ENCODE measurements at places on chromosomes 16 and 17.

- no peak for DNase-seq
Observed at GRCh38 chr16:4249530-4250308, 7.8 kb upstream of the SRL start.

DNA sequence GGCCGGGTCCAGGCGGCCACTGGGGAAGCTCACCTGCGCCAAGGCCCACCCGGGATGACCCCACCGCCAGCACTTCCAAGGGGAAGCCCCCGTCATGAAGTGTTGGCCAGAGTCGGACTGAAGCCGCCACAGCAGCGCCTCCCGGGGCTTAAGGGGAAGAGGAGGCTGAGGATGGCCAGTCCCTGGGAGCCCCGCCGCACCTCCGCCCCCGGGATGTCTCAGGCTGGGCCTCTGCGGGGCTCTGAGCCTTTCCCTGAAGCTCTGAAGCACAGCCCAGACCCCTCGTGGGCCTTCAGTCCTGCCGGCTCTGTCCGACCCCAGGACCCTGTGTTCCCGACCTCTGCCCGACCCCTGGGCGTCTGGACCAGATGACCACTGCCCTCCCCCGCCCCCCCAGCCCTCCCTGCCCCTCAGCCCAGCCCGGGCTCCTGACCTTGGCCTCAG is 42.8 kb upstream of the ACSF3 start:
- DNase-seq, result no peak

DNA sequence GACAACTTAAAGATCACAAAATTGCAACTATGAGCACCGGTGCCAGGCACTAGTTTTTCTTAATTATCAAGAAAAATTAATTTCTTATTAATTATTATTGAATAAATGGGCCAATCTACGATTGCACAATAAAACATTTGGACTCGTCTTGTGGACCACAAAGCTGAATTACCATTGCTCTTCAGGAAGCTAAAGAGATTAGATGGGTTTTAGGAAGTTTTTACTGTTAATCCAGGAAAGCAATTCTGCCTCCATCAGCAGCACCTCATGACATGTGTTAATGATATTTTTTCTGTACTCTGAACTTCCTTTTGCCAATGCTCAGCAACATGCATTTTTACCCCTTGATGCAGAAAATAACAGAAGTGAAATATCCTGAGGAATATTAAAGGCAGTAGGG is 37.9 kb downstream of the HS3ST3A1 start:
- DNase-seq, result no peak

DNA sequence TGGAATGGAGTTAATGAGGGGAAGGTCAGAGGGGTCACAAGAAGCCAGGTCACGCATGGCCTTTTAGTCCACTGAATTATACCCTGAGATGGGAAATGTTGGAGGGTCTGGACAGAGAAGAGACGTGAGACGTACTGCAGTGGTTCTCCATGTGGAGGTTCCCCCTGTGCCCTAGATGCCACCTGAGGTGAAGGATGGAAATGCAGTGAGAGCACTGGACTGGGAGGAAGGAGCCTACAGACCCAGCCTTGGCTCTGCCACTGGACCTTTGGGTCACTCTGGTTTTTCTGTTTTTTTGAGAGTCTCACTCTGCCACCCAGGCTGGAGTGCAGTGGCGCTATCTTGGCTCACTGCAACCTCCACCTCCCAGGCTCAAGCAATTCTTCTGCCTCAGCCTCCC is 1.8 kb upstream of the PLSCR3 start:
- DNase-seq, result no peak

DNA sequence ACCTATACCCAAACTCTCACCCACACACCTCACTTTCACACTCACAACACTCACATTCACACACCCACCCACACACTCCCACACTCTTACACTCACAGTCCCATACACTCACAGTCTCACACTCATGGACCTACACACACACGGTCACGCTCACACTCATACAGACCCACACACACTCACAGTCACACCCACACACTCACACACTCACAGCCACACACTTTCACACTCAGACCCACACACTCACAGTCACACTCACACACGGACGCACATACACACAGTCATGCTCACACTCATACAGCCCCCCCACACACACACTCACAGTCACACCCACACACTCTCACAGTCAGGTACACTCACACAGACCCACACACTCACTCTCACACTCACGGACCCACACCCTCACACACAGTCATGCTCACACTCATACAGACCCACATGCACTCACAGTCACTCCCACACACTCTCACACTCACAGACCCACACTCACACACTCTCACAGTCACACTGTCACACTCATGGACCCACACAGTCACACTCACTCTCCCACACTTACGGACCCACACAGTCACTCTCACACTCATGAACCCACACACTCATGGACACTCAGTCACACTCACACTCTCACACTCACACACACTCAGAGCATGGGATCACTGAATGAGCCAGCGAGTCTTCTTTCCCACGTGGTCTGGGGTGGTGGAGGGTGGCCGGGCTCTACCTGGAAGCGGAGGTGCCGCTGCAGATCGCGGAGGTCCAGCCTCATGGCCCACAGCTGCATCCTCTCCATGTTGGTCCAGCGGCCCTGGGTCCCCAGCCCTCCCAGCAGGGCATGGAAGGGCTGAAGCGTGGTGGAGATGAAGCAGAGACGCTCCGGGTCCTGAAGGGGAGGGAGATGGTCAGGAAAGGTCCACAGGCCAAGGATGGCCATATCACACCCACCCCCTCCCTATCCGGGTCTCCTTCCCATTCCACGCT is 5.1 kb downstream of the IL27 start:
- no peak for DNase-seq

GRCh38 chr16:65222049-65222448 is 100.2 kb upstream of the CDH11 start:
- no peak for DNase-seq

GRCh38 chr16:87598431-87598830 is 3.9 kb upstream of the JPH3 start:
- no peak for DNase-seq

- DNase-seq, result no peak
Observed at GRCh38 chr16:11977376-11978041, 975 bp downstream of the SNX29 start.

DNA sequence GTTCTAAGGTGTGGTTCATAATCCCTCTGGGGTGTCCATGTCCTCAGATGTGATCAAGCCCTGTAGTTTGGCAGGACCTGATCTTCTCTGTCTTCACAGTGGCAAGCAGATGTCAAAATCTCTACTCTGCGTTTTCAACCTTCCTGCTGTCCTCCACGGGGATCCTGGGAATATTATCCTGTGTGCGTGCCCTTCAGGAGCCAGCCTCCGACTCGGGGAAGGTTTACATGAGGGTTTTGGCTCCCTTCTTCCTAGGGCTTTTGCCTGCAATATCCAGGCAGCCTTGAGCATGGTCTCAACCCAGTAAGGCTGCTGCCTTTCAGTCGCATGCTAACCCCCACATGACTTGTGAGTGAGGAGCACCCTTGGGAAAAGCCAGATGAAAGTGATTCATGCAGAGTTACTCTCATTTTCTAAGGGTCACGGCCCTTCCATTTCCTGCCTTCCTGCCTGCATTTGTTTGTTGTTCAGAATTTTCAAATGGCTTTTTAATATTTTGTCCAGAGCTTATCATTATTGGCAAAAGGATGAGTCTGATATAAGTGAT is 202.2 kb upstream of the CHMP6 start:
- DNase-seq, result no peak

GRCh38 chr16:57871456-57871855 is 69.2 kb upstream of the KIFC3 start:
- DNase-seq, result no peak

- no peak for DNase-seq
Observed at GRCh38 chr16:87921236-87921773, 15.0 kb downstream of the CA5A start.

DNA sequence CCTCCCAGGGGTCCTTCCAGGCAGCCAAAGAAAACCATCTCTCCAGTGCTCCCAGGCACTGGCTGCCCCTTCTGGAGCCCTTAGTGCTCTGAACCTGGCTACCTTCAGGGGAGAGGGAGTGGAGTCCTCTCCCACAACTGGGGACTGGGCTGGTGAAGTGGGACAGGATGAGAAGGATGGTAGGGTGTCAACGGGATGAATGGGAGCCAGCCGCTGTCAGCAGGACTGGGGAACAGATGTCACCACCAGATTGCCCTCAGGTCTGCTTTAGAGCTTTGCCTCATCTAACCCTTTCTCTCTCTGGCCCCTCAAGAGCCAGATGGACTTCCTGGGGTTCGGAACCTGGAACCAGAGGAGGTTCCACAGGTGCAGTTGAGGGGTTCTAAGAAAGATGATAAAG is 488 bp upstream of the SEBOX start:
- no peak for DNase-seq

DNA sequence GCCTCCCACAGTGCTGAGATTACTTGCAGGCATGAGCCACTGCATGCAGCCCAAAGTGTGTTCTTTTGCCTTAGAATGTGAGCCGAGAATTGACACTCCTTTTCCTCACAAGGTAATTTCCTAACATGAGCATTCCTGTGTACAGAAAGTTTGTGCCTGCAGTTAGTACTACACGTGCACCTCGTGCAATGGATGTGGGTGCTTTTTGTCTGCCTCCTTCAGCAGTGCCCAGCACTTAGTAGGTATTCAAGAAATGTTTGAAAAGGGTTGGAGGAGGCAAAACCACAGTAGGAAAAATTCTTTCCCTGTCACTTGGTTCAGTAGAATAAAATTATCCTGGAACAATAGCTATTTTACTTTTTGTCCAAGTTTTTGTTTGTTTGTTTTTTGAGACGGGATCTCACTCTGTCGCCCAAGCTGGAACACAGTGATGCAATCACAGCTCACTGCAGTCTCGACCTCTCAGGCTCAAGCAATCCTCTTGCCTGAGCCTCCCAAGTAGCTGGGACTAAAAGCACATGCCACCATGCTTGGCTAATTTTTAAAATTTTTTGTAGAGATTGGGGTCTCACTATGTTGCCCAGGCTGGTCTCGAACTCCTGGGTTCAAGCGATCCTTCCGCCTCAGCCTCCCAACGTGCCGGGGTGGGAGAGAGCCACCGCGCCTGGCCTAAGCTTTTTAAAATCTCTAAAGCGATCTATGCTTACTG is 2.4 kb downstream of the NDE1 start:
- no peak for DNase-seq

DNA sequence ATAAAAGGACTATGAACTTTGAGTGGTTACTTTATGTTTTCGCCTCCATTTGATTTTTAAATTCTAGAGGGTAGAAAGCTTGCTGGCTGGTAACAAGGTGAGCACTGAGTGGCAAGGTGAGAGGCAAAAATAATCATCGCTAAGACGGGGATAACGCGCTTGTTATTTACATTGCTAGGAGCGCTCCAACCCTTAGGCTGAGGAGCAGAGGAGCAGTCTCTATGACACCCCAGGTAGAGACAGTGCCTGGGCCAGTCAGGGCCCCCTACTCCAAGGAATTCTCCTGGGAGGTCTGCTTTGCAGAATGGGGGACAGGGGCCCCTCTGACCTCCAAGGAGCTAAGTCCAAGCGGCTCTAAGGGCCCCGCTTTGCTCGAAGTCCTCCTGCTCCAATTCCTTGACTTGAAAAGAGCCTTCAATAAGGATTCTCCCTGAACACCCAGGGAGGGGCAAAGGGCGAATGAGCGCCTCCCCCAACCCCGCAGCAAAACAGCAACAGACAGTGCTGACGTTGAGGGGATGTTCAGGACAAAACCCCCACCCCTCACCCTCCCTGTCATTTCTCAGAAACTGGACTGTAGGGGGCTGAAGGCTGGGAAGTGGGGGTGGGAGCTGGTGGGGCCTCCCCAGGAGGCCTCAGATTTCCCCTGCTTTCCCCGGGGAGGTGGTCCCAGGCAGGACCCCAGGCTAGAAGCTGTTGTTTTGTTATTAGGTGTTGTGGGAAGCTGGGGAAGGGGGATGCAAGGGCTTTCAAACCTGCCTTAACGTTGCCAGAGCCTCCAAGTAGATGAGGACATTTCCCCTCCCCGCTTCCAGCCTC is 10.2 kb upstream of the FOXF1 start:
- no peak for DNase-seq

DNA sequence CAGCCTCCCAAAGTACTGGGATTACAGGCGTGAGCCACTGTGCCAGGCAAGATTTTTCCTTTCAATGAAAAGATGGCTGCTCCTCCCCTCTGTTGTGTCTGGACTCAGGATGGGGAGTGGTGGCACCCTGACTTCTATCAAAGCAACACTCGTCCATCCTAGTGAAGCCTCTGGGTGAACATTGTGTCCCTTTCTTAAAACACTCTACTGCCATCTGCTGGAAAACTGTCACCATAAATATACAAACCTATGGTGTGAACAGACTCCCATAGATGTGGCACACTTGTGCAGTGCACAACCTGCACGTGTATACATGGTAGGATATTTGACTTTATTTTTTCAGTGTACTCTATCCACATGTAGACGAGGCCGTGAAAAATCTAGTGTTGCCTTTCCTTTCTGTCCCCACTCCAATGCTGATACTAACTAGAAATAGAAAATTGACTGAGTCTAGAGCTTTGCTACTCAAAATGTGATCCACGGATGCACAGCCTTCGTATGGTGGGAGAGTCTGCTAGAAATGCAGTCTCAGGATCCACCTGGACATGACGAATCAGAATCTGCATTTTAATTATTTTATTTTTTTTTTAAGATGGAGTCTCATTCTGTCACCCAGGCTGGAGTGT is 55.9 kb upstream of the PLCG2 start:
- peak; percentile 50 for DNase-seq

GRCh38 chr17:70080541-70081347 is 5.7 kb downstream of the KCNJ16 start:
- DNase-seq, result no peak

DNA sequence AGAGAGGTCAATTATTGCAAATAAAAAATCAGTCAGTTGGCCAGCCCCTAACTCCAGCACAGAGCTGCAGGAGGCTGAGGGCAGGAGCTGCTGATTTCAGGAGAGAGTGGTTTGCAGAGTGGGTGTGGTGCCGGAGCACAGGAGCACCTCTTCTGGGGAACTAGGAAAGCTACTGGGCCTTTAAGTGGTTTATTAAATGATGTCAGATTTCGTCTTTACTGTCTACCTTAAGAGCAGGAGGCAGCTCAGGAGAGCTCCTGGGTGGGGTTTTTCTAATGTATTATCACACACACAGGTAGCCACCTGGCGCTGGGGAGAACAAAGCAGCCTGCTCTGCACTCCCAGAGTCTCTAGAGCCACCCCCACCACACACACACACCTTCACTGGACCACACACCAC is 11.5 kb upstream of the HAS3 start:
- DNase-seq, result no peak

DNA sequence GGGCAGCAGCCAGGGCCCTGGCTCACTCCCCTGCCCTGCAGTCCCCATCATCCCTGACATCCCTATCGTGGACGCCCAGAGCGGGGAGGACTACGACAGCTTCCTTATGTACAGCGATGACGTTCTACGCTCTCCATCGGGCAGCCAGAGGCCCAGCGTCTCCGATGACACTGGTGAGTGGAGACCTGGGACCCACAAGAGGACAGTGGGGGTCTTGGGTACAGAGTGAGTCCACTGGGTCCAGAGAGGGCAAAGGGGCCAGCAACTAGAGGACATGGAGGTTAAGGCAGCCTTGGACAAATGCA is 12.6 kb downstream of the GALK1 start:
- no peak for DNase-seq

All from LNCaP clone FGC (cell line).